ENCODE measurements at places on chromosomes 3 and 15.

DNA sequence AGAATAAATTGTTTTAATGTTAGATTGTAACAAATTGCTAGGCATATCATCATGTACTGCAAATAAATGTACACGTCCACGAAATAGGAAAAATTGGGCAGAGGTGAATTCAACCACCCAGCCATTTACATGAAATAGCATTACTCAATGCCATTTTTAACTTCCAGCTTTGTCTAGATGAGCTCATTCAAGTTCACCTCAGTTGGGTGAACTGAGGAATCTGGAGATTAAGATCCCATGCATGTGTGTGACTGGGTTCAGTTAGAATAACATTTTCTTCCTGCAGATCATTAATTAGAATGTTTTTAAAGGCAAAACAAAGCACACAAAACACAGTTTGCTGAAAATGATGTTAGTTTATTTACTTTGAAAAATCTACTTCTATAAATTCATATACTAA lies 767.8 kb upstream of the GOLIM4 start:
- no peak for DNase-seq

DNA sequence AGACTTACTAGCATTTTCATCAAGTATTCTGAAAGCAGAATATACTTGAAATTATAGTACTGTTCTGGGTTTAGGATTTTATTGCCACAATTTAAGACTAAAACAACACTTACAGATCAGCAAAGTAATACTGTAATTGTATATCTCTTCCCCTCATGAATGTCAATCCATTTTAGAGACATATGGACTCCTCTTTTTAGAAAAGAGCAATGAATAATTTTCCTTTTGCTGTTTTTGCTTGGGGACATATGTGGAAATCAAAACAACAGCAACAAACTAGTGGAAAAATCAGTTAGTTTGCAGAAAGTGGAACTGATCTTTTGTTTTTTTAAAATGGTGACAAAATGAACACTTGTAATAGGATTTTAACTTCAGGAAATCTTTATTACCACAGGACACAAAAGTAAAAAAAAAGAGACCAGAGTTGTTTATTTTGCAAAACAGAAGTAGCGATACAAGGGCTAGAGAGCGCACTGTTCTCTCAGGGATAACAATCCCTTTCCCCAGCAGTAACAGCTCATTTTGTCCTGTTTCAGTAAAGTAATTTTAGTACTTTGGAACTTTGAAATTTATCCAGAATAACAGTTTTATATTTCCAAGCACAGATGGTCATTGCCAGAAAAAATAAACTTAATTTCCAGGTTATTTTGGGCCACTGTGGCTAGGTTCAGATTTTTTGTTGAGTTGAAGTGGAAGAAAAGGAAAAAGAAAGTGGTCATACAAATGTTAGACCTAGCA lies 17.1 kb downstream of the LEKR1 start:
- no peak for DNase-seq

GRCh38 chr3:72393455-72393854 lies 454.8 kb downstream of the SHQ1 start:
- DNase-seq = no peak

DNA sequence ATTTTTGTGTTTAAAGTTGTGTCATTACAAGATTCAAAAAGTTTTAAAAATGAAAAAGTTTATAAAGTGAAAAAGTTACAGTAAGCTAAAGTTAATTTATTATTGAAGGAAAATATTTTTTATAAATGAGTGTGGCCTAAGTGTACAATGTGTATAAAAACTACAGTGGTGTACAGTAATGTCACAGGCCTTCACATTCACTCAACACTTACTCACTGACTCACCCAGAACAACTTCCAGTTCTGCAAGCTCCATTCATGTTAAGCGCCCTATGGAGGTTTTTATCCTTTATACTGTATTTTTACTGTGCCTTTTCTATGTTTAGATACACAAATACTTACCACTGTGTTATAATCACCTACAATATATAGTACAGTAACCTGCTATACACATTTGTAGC lies 76.3 kb downstream of the DTWD1 start:
- DNase-seq = no peak

DNA sequence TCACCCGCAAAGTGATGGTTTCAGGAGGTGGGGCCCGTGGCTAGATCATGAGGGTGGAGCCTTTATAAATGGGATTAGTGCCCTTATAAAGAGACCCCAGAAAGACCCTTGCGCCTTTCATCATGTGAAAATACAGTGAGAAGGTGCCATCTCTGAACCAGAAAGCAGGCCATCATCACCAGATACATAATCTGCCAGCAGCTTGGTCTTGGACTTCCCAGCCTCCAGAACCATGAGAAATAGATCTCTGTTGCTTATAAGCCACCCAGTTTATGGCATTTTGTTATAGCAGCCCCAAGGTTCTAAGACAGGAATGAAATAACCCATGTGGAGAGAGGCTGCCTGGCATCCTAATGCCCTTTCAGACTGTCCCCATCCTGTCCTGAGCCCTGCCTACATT lies 127.8 kb upstream of the SMAD3 start:
- DNase-seq = no peak

DNA sequence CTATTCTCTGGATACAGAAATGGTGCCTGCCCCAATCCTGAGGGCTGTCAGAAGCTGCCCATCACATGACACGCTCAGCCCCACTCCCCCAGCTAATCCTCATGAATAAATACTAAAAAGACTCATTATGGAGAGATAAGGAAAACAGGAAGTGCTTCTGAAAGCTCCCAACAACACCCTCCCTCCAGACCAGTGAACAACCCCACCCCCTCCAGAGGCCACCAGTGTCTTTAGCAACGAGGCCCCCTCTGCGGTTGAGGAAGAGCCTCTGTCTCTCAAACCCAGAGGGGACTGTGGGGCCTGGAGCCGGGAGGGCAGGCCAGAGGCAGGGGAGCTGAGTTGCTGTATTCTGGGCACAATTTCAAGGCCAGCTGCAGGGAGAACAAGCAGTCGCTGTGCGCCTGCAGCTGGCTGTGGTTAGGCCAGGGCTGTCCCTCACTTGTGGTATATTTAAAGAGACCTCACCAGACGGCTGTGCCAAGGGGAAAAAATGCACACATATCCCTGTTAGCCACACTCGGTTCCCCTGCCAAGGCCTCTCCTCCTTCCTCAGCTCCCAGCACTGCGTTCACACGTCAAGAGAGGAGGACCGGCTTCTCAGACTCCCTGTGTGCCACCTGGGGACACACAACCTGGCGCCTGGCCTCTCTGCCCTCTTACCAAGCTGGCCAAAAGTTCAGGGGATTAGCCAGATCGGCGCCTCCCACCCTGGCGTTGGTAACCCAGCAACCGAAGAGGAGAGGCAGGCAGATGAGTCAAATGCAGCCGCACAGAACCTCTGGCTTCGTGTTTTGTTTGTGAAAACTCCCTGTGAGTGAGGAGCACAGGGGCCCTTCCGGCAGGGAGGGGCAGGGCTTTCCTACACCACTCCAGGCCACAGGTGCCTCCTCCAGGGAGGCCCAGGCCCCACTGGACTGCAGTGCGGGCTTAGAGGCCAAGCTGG lies 101.2 kb upstream of the ETV5 start:
- DNase-seq = no peak

- no peak for DNase-seq
Observed at GRCh38 chr3:57942872-57943283, 65.3 kb upstream of the FLNB start.

DNA sequence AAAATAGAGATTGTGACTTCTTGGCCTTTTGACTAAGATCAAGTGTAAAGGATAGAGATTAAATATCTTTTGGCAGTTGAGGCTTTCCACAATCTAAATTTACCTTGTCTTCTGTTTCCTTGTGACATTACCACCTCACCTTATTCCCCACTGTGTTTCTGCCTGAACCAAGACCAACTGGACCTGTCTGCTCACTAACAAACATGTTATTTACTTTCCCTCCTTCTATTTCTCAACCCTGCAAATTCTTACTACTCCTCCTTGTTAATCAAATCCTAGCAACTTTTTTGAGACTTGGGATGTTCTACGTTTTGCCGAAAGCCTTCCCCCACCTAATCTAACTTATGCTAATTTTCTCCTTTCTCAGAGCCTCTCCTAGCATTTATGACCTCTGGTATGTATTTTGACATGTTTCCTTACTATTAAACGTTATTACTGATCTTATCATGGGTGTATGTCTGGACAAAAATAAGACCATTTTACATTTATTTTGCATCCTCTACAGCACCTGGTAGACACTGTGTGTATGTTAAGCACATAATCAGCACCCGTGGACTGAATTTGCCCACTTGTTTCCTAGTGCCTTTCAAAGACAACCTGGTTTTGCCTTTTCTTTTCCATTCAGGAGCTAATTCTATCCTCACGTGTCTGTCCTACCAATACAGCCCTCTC lies 7.6 kb upstream of the CCNL1 start:
- no peak for DNase-seq

GRCh38 chr3:115322901-115323300 lies 175.8 kb upstream of the ZBTB20 start:
- DNase-seq = no peak

- DNase-seq = no peak
Observed at GRCh38 chr3:115401851-115402501, 221.3 kb upstream of the GAP43 start.

- no peak for DNase-seq
Observed at GRCh38 chr3:1348547-1348946, 255.7 kb downstream of the CNTN6 start.

DNA sequence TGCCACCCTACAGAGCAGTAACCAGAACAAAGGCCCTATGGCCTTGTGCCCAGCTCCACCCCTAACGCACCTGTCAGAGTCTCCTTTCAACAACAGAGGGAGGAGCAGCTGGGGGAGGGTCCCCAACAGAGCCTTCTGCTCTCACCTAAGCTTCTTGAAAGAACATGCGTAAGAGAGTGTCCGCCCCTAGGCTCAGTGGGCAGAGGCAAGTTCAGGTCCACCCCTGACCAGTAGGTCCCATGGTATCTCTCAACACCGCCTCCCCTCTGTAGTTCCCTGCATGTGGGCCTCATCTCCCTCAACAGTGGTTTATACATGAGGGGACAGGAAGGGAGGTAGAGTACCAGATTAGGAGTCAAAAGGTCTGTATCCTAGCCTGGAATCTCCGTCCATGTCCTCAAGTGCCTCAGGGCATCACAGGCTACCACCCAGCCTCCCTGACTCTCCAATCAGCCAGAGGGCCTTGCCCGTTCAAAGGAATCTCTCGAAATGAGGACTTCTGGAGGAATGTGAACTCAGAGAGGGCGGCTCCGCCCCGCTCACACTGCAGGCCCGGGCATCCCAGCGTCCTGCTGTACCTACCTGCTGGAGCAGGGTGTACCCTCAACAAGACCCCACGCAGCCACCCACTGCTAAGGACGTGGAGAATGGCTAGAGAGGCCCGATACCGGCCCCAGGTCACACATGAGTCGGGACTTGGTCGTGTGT lies 680 bp downstream of the POC1A start:
- DNase-seq = no peak

DNA sequence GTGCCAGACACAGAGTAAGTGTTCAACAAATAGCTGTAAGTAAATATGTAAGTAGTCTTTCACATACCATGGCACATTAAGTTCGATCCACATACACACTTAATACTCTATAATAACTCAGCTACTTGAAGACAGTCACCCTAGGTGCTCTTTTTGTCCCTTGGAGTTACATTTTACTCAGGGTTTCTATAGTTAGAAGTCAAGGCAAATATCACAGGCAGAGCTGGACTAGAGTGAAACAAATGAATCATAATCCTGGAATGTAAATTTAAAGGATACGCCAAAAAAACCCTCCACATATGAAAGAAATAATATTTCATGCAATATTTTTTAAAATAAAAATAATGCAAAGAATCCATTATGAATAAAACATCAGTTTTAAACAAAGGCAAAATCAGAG lies 461.8 kb downstream of the MAGI1 start:
- no peak for DNase-seq

DNA sequence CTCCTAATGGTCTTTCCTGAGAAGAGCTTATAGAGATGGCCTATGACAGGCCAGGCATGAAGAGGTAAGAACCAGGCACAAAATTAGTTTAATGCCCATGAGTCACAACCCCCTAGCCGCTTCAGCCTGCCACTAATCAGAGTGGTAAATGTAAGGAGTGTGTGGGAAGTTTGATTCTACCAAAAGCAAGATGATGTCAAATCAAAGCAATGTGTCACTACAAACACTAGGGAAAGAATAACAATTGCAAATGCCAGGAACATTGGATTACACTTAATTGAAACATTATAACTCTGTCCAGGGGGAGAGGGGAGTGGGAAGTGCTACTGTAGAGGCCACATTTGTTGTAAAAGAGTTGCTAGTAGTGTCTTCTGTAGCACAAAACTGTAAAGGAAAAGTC lies 596.6 kb upstream of the AGTR1 start:
- no peak for DNase-seq
